ENCODE measurements at places on chromosomes 12 and 14.

- DNase-seq, result no peak
Measured at GRCh38 chr12:132329036-132329719, at the start of gene GALNT9. Gene GALNT9, minus strand, starts transcription at chr12:132329589. Its CDS starts 386 bp downstream, at chr12:132329203.

GRCh38 chr12:8946733-8947132 is 2.7 kb downstream of the M6PR start:
- DNase-seq, result no peak

GRCh38 chr14:77865455-77865854 is 65.5 kb downstream of the ADCK1 start:
- DNase-seq, result no peak

DNA sequence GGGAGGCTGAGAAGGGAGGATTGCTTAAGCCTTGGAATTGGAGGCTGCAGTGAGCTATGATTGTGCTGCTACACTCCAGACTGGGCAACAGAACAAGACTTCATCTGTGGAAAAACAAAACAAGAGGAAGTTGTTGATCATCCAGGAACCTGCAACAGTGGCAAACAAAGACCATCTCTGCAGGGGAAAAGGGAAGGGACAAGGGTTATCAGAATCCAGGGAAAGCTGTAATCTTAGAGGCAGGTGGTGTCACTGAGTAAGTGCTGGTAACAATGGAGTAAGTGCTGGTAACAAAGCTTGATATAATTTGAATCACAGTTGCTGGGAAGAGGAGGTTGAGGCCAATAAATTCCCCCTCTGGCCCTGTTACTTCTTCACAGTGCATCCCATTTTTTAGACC is 27.5 kb upstream of the DCN start:
- no peak for DNase-seq

- no peak for DNase-seq
Measured at GRCh38 chr14:100313464-100314230, 7.4 kb upstream of the SLC25A29 start.

DNA sequence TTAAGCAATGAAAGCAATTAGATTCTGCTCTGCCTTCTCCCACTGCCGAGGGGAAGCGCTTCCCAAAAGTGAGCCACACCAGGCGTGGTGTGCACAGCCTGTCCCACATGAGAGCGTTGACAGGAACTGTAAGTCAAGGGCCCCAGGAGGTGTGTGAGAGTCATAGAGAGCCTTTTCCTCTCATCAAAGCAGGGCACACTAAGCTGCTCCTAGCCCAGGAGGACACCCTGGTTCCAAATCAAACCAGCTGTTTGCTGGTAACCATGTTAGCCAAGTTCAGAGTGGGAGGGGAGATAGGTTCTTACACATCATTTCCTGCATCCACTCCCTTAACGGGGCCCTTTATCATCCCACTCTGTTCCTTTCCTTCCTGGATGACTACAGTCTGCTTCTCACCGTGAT is 98.3 kb downstream of the SPTSSA start:
- DNase-seq, result no peak

DNA sequence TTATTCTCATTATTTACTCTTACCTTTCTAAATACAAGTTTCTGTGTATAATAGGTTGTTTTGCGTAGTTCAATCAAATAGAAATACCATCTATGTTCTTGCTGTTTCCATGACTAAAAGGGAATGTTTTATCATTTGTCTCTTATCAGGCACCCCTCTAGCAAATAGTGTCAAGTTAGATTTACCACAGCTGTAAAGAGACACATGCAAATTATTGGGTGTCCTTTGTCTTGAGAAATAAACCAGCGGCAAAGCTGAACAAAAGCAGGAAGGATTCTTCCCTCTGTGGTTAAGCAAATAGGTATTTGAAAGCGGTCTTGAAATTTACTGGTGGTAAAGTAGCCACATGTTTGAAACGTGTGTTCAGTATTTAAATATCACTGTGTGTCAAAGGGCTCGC is 405.9 kb downstream of the TMTC2 start:
- no peak for DNase-seq

DNA sequence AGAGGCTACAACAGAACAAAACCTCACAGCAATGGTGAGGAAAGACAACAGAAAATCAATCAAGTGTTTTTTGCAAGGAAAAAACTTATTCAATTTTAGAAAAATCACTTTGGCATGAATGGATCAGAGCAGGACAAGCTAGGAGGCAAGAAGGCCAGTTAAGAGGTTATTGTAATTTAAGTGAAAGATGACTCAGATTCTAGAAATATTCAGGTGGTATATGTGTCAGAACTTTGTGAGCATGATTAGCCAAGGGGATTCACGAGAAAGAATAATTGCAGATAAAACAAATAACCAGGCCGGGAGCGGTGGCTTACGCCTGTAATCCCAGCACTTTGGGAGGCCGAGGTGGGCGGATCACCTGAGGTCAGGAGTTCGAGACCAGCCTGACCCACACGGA is 12.7 kb downstream of the GCH1 start:
- DNase-seq, result no peak

DNA sequence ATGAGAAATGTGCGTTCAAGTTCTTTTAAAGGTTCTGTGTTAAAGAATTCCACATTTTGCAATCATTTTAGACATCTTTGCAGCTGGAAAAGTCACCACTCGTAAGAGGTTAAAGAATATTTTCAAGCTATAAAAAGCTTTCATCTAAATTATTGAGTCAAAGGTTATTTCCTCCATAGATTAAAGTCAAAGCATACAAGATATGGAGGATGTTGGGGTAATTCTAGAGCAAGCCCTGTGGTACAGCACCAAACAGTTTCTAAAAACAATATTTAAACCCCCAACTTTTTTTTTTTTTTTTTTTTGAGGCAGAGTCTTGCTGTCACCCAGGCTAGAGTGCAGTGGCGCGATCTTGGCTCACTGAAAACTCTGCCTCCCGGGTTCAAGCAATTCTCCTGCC is 1299.8 kb upstream of the TMEM132C start:
- no peak for DNase-seq

DNA sequence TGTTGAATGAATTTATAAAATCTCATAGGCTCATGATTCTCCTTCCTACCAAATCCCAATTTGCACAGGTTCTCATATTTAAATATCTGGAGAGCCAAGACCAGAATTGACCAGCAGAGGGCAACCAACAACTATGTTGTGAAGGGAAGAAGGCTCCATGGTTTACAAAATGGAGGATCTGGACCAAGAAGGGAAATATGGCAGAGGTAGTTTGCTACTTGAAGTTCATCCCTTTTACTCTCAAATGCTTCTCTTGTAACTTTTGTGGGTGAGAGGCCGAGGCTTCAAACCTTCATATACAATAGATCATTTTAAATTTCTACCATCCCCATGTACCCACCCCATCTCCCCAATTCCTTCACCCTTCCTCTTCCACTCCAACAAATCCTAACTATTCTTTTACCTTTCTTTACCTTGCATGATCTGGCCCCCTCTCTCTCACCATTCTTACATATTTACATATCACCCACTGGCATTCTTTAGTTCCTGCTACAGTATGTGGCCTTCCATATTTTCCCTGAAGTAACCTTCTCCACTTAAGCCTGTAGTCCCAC is 3.8 kb upstream of the SMARCC2 start:
- DNase-seq, result peak; percentile 84

DNA sequence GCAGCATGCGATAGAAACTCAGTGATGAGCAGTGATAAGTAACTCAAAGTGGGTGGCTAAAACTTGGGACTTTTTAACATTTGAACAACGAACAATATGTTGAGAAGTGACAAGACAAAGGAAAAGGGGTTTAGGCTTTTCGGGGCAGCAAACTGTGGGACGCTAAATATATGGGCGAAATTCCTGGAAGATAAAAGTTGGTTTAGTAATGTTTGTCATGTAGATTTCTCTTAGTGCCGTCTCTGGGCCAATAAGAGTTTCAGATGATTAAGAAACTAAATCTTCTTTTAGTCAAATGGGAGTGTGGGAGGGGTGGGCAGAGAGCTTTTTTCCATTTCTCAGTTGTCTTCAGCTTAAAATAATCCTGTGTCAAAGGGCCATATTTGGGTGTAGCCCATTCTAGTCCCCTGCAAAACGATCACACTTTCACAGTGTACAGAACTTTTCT is 41.7 kb upstream of the FUT8 start:
- DNase-seq, result no peak

DNA sequence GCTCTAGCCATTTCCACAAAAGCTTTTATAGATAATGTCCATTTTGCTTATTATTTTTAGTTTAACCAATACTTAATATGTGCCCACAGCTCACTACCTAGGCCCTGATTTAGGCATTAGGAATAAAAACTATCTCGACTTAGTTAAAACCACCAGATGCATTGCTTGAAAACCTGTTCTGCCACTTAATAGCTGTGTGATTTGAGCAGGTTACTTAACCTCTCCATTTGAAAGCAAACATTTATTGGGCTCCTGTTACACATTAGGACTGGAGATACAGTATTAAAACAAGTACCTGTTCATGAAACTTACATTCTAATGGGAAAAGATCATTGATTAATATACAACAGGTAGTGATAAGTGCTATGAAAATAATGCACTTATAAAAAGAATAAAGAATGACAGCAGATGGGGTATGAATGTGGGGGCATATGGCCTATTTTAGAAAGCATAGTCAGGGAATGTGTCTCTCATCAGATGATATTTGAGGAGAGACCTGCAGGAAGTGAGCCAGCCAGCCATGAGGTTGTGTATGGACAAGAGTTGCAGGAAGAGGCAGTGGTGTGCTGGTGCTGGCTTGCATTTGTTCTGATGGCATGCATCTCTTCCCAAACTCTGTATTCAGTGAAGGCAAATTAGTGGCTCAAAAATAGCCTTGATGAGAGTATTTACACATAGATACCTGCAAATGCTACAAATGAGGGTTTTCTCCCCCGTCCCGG is 34.3 kb downstream of the NOPCHAP1 start:
- DNase-seq, result no peak

DNA sequence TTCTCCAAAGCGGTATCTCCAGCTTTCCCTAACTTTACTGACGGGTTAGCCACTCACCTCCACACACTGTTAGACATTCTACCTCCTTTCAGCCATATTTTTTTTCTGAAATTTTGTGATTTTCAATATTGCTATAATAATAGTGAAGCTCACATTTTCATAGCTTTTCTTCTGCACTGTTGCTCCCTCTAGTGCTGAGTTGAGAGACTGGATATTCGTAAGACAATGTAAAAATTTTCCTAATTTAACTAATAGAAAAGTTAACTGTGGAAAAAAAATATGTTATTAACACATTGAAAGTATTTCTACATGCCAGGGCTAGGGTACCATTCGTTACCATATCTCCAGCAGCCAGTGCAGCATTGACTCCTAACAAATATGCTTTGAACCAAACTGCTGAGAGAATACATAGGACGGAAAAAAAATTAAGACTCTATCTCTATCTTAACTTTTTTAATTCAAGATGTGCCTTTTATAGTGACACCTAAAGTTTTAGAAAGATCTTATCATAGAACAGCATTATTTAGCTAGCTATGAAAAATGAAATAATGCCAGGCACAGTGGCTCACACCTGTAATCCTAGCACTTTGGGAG is 48.7 kb upstream of the ABCC9 start:
- peak; percentile 16 for DNase-seq

DNA sequence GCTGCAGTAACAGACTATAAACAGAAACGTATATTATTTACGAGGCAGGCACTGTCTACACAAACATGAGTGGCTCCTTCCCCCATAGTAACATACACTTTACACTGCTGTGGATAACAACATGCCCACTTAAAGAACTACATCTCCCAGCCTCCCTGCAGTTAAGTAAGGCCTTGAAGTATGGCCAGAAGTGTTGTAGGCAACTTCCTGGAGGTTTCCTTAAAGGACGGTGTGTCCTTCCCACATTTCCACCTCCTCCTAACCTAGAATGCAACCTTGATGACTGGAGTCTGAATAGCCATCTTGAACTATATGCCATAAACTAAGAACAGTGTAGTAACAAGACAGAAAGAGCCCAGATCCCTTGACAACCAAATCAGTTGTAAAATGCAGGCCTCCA is 20.3 kb downstream of the MED13L start:
- DNase-seq, result no peak

DNA sequence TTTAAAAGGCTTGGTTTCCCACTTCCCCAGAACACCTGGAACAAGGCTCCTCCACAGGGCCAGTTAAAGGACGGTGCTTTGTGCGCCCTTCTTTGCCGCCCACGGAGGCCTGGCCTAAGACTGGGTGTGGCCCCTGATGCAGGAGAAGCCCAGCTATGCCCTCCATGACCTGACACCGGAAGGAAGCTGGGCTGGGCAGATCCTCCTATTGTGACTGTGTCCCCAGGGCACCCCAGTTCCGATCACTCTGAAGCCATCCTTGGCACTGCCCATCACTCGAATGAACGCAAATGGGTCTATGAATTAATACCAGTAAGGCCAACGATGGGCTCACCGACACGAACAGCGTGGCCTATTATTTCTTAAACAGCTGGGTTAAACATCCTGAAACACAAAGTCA is 42.6 kb downstream of the FBXO21 start:
- DNase-seq, result no peak
